ENCODE measurements at places on chromosomes 13 and 19.

GRCh38 chr19:6073858-6074708 lies 36.2 kb downstream of the RFX2 start:
- DNase-seq, result no peak

- DNase-seq, result no peak
Measured at GRCh38 chr19:483332-484072, 12.8 kb upstream of the MADCAM1 start.

GRCh38 chr19:36081385-36081784 lies 26.7 kb downstream of the WDR62 start:
- no peak for DNase-seq

DNA sequence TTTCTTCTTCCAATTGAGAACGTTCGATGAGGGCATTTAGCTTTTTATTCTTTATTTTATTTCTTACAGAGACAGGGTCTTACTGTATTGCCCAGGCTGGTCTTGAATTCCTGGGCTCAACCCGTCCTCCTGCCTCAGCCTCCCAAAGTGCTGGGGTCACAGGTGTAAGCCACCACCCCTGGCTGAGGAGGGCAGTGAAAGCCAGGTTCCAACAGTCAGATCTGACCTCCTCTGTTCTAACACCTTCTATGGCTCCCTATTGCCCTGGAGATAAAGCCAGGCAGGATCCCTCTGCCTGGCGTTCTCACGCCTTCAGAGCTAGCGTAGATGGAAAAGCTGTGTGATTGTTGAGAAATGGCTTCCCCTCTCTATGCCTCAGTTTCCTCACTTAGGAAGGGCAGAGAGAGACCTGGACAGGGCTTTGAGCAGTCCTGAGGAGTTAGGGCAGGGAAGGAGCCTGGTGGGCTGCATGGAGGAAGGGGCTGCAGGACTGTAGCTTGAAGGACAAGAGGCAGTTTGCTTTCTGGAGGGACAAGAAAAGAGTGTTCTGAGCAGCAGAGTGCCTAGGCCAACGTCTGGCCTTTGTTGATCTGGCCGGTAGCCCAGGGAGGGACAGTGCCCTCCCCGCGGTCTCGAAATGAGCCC lies 5.5 kb downstream of the ARHGAP45 start:
- no peak for DNase-seq

GRCh38 chr13:43058318-43058674 lies 34.9 kb downstream of the DNAJC15 start:
- DNase-seq, result no peak

- no peak for DNase-seq
Measured at GRCh38 chr13:113327391-113327765, 30.3 kb downstream of the LAMP1 start.

DNA sequence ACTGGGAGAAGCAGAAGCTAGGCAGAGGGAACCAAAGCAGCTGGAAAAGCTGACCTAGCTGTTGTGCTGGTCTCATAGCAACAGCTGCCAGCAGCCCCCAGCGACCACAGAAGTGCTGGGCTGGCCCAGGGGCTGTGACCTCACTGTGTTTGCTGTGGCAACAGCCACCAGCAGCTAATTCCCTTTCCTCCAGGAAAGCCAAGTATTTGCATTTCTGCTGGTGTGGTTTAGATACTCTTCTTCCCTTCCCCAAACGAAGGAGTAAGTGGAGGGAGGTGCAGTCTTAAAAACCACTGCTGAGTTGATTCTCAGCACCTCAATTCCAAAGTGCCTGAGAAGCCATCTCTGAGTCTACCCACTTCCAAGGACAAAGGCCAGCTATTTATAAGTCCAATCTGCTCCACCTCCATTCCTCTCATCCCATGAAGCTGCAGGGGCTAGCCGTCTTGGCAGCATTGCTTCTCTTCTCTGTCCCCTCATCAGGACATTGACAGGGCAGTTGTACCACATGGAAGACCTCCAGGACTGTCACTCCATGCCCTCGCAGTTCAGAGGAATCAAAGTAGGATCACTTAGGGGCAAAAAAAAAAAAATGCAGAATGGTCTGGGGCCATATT lies 11.5 kb upstream of the CCDC97 start:
- DNase-seq, result no peak

DNA sequence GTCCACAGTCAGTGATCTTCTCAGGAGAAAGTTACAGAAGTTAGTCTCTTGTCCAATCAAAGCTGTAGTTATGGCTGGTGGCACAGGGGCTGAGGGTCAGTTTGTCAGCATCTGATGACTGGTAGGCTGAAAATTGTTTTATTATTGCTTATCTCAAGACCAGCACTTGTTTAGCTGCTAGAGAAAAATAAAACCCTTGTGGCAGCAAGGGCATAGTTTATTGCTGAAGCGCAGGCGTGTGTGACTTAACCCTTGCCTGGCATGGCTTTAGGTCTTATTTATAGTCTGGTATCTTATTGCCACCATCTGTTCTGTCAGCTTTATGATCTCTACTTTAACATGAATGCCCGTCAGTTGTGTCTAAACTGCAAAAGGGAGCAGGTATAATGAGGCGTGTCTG lies 154.7 kb downstream of the USP12 start:
- DNase-seq, result no peak

DNA sequence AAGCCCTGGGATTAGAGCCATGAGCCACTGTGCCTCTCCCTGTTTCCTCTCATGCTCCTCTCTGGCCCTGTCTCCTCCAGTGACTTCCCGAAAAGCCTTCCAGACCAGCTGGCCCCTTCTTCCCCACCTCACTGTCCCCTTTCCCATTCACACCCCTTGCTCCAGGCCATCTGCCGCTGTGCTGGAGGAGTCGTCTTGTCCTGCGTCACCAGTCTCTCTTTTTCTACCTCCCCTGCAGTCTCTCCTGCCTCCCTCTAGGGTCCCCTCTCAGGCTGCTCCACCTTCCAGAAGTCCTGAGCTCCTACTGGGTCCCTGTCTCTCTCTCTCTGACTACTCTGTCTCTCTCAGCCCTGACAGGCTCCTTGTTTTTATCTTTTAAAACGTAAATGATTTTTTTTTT lies 5.3 kb upstream of the FFAR1 start:
- DNase-seq, result no peak

DNA sequence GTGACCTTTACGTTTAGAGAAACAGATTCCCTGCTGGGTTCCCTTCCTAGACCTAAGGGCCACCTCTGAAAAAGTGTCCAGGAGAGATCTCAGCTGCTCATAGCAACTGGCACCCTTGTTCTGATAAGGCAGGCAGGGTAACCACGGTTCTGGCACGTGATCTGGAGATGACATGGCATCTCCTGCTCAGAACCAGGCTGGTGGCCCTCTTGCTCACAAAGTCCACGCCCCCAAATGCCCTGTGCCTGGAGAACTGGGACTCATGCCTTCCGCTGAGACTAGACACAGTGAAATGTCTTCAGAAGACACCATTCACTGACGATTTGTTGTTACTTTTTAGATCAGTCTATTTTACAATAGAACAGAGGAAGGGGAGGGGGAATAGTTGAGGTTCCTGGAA lies 174.1 kb downstream of the ZNF536 start:
- no peak for DNase-seq

DNA sequence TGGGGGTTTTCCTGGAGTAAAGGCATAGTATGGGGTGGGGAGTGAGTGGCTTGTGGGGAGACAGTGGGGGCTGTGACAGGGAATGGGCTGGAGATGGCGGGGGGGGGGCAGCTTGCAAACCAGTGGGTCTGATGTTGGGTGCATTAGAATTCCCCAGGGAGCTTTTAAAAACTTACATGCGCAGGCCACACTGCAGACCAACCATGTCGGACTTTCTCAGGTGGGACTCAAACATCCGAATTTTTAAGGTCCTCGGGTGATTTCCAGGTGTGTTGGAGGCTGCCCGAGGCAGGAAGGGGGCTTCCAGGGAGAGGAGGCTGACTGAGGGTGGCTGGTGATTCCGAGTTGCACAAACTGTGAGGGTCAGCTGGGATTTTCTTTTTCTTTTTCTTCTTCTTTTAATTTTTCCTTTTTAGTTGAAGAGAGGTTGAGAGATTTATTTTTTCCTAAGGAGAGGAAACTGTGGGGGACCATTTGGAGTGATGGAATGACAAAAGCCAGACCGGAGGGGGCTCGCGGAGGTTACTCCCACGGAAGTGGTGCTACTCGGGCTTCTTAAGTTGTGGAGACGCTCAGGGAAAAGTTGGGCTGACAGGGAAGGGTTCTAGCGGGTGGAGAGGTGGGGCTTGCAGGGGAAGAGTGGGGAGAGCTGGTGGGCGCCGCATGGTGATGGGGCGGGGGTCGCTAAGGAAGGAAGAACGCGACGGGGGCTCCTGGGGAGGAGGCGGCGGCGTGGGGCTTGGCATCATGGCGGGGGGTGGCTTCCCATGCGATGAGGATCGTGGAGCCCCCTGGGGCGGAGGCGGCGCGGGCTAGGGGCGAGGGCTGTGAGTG lies 997 bp upstream of the CACNG8 start:
- no peak for DNase-seq

GRCh38 chr13:109357751-109358471 lies 428.5 kb downstream of the IRS2 start:
- no peak for DNase-seq

DNA sequence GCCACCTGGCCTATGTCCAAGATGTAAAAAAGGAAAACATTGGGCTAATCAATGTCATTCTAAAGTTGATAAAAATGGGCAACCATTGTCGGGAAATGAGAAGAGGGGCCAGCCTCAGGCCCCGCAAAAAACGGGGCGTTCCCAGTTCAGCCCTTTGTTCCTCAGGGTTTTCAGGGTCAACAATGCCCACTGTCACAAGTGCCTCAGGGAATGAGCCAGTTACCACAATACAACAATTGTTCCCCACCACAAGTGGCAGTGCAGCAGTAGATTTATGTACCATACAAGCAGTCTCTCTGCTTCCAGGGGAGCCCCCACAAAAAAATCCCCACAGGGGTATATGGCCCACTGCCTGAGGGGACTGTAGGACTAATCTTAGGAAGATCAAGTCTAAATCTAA lies 112.5 kb downstream of the ZNF486 start:
- no peak for DNase-seq

DNA sequence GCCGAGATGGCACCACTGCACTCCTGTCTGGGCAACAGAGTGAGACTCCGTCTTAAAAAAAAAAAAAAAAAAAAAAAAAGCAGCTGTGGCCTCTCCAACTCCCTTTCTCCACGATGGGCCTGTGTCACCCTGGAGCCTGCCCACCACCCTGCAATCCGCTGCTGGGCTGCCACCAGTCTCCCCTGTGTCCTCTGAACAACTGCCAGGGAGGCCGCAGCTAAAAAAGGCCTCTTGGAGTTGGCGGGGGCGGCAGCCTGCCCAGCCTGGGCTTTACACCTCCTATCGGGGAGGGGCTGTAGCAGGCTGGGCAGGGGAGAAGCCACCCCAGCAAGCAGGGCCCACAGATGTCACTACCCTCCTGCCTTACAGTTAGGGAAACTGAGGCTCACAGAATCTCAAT lies 3.5 kb downstream of the CDC37 start:
- no peak for DNase-seq

- DNase-seq, result no peak
Measured at GRCh38 chr13:74274916-74275315, 140.7 kb upstream of the KLF12 start.

- DNase-seq, result no peak
Measured at GRCh38 chr19:14248578-14249011, 42.6 kb upstream of the ADGRL1 start.

GRCh38 chr13:92896842-92897241 lies 329.8 kb upstream of the GPC6 start:
- DNase-seq, result no peak

DNA sequence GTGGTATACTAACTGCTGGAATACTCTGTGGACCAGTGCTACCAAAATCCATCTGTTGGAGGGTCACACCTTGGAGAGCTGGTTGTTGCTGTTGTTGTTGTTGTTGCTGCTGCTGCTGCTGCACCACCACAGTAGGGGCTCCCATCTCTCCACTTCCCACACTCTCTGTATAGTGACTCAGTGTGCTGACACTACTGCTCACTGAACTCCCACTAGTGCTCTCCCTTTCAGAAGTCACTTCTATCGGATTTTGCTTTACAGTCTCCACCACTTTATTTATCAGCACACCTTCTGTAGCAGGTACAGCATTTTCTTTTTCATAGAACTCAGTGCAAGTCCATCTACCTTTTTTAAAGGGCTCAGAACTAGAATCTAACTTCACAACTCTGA lies 1.7 kb downstream of the TSC22D1 start:
- no peak for DNase-seq

- DNase-seq, result no peak
Measured at GRCh38 chr13:107734891-107735625, 480.3 kb downstream of the LIG4 start.

GRCh38 chr13:95296326-95296925 lies 4.8 kb downstream of the ABCC4 start:
- DNase-seq, result no peak

DNA sequence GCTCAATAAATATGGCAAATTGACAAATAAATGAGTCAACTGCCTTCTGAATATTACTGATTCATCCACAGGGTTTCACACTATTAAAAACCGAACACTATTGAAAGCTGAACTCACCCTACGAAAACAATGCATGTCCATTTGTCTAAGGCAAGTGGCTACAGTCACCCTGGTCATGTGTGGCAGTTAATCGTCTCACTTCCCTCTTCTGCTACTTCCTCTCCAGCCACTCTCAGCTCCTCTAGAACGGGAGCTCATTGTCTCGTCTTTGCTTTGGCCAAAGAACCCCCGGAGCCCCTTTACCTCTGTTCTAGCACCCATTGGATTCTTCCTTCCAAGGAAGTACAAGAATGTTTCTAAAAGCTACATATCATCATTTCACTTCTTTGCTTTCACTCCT lies 74.4 kb upstream of the ZNF599 start:
- no peak for DNase-seq

DNA sequence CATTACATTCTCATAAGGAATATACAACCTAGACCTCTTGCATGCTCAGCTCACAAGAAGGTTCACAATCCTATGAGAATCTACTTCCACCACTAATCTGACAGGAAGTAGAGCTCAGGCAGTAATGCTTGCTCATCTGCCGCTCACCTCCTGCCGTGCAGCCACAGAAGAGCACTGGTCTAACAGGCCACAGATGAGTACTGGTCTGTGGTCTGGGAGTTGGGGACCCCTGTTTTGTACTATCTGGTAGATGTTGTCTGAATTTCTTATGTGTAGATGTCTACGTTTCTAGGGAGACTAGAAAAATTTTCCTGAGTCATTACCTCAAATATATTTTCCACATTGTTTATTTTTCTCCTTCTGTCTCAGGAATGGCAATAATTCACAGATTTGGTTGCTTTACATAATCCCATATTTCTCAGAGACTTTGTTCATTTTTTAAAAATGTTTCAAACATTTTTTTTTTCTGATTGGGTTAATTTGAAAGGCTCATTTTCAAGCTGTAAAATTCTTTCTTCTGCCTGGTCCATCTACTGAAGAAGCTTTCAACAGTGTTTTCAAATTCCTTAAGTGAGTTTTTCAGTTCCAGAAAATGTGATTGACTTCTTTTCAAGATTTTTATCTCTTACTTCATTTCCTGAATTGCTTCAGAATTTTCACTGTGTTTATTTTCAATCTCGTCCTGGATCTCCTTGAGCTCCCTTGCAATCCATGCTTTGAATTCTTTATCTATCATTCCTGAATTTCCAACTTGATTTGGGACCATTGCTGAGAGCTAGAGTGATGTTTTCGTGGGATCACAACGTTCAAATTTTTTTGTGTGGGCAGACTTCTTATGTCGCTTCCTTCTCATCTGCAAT lies 1322.2 kb downstream of the PCDH9 start:
- DNase-seq, result no peak

GRCh38 chr13:112928972-112929782 lies 39.8 kb upstream of the MCF2L start:
- DNase-seq, result no peak

- no peak for DNase-seq
Measured at GRCh38 chr19:485583-486236, 10.6 kb upstream of the MADCAM1 start.

All from DND-41 (cell line).